Occipital lobe (tissue), 3 donors: ENCODE measurements at places on chromosomes 2 and 18. TPM values are rescaled to one million over a fixed set of nuclear protein-coding genes. Genes with fewer than 3 reads are reported as not detected.

CPLX4 gene
- total RNA-seq, result not detected

NEB gene
- 3.0 TPM for total RNA-seq

DNA sequence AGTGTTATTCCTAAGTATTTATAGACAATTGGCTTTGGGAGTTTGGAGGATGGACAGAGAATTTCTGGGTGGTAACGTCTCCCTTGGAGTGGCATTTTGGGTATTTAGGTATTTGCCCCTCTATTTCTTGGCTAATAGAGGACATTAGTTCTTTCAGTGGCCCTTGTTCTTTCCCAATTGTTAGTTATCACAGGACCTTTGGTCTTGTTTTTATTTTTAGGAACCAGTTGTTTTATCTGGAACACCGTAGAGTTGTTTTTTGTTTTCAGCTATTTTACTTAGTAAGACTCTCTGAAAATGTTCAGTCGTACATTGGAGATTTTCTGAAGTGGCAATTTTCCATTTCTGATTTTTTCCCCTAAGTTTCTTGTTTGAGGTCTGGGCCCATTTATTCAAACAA lies 40.5 kb upstream of the TNFRSF11A start:
- no peak for DNase-seq

DNA sequence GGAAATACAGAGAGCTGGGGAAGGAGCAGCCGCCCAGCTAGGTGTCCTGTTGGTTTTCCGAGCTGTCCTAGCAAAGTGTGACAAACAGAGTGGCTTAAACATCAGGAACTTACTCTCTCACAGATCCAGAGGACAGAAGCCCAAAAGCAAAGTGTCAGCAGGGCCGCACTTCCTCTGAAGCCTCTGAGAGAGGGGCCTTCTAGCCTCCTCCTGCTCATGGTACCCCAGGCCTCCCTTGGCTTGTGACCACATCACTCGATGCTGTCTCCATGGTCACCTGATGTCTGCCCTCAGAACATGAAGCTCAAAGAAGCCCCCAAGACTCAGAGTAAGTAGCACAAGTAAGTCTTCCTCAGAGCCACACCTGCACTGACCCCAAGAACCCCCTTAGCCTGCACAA lies 650.5 kb upstream of the ID2 start:
- no peak for DNase-seq

GRCh38 chr2:45570671-45571334 lies 40.3 kb downstream of the SRBD1 start:
- no peak for DNase-seq

DNA sequence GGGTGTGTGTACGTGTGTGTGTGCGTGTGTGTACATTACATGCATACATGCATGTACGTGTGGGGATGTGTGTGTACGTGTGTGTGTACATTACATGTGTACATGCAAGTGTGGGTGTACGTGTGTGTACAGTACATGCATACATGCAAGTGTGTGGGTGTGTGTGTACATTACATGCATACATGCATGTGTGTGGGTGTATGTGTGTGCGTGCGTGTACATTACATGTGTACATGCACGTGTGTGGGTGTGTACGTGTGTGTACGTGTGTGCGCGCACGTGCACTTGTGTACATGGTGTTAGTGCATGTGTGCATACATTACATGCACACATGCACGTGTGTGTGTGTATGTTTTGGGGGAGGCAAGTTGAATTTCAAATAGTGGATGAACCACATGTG lies 300.6 kb downstream of the CELF4 start:
- no peak for DNase-seq

GRCh38 chr2:233829193-233830110 lies 24.9 kb downstream of the HJURP start:
- no peak for DNase-seq

- peak; percentile 19 for DNase-seq
Observed at GRCh38 chr2:202072737-202073401, at the start of gene KIAA2012. Gene KIAA2012, plus strand, starts transcription at chr2:202073255. Its CDS starts 373 bp downstream, at chr2:202073628.

DNA sequence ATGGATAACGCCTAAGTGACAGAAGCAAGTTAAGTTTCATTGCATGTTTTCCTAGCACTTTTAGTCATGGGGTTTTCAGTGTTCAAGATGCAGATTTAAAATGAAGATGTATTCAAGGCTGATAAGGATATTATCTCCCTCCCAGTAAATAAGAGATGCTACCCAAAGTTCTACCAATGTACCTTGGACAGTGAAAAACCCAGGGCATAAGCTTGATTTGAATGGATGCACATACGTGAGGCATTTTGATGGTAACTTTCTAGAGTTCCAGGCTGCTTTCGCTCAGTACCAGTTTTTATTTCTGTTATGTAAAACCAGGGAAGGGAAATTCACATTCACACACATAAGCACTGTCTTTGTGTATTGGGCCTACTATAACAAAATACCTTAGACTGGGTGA lies 90.3 kb downstream of the STK39 start:
- no peak for DNase-seq

- DNase-seq, result no peak
Observed at GRCh38 chr18:24187049-24187448, 48.2 kb downstream of the CABYR start.

DNA sequence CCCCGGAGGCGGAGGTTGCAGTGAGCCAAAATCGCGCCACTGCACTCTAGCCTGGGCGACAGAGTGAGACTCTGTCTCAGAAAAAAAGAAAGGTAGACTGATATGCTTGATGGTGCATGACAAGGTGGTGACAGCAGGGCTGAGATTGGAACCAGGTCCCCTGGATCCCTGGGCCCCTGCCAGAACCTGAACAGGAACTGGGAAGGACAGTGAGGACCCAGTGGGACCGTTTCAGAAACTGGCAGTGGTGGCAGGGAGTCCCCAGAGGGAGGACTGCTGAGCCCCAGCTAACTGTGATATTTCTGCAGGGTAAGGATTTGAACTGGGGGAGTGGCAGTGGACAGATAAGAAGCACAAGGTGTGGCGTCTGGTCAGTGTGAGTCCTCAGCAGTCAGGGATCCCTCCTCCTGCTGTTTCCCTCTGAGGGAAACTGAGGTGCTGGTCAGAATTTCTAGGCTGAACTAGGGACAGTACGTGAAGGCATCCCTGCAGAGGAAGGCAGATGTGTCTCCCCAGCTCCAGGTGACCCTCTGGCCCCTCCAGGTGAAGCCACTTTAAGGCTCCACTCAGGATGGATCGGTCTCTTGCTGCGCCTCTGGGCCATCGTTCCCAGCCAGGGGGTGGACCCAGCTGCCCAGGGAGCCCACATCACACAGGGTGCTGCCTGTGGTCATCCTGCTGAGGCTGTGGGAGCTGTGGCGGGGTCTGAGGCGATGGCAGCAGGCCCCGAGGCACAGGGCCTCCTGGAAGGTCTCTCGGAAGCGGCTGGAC lies 5.6 kb downstream of the NMUR1 start:
- no peak for DNase-seq

DNA sequence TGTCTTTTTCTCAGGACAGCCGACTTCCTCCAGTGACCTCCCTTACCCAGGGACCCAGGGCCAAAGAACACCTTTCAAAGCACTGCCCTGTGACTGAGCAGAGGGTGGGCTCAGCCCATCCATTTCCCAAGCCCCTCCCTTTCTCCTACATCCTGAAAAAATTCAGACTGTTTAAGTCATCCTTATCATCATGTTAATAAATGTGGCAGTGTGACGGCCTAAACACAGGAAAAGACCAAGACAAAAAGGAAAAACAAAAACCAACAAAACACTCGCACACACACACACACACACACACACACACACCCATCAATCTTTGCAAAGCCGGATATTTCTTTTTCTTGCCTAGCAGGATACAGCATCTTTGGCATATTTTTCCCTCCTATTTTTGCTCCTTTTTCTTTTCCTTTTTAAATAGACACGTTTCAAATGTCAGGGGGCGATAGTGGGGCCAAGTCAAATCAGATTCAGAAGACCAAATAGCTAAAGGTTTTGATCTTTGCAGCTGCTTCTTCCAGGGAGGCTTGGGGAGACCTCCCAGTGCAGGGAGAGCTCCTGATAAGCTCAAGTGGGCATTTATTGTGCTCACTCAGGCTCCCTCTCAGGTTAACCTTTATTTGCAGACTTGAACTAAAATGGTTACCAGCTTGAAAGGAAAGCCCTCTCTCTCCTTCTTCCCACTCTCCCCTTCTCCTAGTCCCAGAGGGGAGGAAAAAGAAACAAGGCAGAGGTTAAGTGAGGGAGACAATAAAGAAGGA lies 39.5 kb upstream of the NRP2 start:
- no peak for DNase-seq

GRCh38 chr2:203476881-203477280 lies 58.2 kb downstream of the RAPH1 start:
- DNase-seq, result no peak

GRCh38 chr2:211204456-211204855 lies 648.1 kb downstream of the CPS1 start:
- DNase-seq, result no peak
